ENCODE measurements at places on chromosomes 11 and 22.
A peak's percentile ranks its signal among the peaks of the same experiment; 100 is the strongest.

- no peak for DNase-seq
Observed at GRCh38 chr11:20457001-20457799, 69.7 kb downstream of the PRMT3 start.

DNA sequence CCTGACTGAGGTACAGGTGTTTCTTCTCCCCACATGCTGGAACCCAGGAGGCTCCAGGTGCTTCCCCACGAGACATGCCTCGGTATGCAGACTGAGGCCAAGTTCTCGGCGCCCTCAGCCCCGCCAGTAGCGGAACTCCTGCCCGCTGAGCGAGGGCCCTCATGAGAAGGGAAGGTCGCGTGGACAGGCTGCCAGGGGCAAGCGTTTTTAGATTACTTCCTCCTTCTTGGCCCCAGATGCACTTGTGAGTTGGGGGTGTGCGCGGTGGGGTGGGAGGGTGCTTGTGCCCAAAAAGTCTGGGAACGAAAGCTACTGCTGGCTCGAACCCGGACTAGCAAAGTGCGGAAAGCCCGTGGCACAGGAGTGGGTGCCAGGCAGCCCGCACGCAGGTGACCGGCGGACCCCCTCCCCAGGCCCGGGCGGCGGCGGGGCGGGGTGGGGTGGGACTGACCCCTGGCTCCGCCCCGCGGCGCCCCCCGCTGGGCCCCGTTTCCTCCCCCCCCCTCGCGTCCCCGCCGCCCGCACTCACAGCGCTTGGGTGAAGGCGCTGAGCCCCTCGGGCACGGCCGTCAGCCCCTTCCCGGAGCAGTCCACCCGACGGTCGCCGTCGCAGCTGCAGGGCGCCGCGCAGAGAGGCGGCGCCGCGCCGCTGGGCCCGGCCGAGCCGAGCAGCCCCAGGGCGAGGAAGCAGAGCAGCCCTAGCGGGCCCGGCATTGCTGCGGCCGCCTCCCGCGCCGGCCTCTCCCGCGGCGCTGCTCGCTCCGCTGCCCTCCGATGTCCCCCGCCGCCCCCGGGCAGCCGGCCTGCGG, 797 bp downstream of the LGR4 start:
- DNase-seq, result peak; percentile 46

DNA sequence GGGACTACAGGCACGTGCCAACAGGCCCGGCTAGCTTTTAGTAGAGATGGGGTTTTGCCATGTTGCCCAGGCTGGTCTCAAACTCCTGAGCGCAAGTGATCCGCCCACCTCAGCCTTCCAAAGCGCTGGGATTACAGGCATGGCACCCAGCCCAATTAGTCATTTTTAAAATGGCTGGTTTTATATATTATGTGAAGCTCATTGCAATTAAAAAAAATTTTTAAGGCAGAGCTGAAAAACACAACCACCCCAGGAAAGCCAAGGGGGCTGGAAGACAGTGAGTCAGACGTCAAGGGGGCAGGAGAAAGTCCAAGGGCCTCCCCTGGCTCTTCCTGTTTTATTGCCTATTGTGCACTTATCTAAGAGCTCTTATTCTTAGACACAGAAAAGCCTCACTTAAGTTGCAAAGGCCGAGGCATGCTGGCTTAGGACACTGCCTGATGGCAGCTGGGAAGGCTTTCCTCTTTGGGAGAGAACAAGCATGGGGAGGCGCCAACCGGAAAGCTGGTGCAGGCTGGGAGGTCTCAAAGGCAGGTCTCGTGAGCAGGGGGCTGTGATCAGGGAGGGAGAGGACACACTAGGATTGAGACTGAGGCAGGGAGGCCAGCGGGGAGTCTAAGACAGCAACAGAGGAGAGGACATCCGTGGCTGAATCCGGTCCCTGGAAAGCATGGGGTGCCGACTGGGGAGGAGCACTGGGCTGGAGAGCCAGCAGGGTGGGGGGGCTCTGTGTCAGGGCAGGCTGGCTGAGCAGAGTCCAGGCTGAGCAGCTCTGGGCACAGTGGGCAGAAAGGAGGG, 11.1 kb upstream of the OSM start:
- peak; percentile 55 for DNase-seq

GRCh38 chr22:39771486-39771885, 122.1 kb downstream of the ENTHD1 start:
- no peak for DNase-seq

GRCh38 chr11:46987183-46987582, 50.6 kb downstream of the CSTPP1 start:
- no peak for DNase-seq

- no peak for DNase-seq
Observed at GRCh38 chr22:33605221-33605620, 315.1 kb downstream of the LARGE1 start.

DNA sequence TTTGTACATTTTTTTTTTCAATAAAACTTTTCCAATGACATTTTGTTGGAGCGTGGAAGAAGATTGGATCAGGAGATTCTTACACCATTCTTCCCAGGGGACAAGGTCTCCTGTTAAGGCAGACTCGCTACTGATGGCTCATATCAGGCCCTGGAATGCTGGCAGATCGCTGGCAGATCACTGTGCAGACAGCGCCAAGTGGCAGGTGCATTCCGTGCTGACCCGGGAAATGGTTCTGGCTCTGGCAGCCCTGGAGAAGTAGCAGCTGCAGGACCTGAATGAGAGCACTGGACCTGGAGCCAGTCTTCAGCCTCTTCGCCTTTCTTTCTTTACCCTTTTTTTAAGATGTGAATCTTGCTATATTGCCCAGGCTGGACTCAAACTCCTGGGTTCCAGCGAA, 10.7 kb downstream of the SERPINH1 start:
- DNase-seq, result no peak

- no peak for DNase-seq
Observed at GRCh38 chr22:28112190-28112544, 193.1 kb upstream of the PITPNB start.

GRCh38 chr11:110529043-110529442, 99.3 kb downstream of the FDX1 start:
- no peak for DNase-seq

DNA sequence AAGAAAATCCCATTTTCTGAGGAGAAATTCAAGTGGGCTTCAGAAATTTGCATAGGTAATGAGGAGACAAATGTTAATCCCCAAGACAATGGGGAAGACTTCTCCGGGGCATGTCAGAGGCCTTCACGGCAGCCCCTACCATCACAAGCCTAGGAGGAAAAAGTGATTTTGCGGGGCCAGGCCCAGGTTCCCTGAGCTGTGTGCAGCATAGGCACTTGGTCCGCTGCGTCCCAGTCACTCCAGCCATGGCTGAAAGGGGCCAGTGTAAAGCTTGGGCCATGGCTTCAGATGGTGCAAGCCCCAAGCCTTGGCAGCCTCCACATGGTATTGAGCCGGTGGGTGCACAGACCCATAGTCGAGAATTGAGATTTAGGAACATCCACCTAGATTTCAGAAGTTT, 570.7 kb downstream of the KCNA4 start:
- no peak for DNase-seq

- no peak for DNase-seq
Observed at GRCh38 chr11:19938866-19939265, 221.4 kb downstream of the DBX1 start.

DNA sequence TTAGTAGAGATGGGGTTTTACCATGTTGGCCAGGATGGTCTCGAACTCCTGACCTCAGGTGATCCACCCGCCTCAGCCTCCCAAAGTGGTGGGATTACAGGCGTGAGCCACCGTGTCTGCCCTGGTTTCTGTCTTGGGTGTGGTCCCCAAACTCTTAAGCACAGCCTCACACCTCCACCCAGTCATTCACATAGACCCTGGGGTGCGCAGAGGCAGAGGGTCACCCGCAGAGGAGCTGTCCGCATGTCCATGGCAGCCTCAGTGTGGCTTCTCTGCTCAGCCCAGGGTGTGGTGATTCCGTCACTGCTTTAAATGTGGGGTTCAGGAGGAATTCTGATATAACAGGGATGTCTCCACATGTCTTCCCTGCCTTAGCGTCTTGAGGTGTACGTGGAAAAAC, 48.5 kb upstream of the PRODH start:
- DNase-seq, result no peak
